IgD-negative memory B cell (primary cell): ENCODE measurements at places on chromosomes 2 and 18. TPM values are rescaled to one million over a fixed set of nuclear protein-coding genes. Genes with fewer than 3 reads are reported as not detected.

The CRYBA2 gene
- polyA plus RNA-seq = not detected

The CCDC85A gene
- polyA plus RNA-seq = 0.15 TPM

The G6PC2 gene
- polyA plus RNA-seq = not detected

The HMSD gene
- not detected for polyA plus RNA-seq
